ENCODE measurements at places on chromosomes 2 and 18.
A peak's percentile ranks its signal among the peaks of the same experiment; 100 is the strongest.

DNA sequence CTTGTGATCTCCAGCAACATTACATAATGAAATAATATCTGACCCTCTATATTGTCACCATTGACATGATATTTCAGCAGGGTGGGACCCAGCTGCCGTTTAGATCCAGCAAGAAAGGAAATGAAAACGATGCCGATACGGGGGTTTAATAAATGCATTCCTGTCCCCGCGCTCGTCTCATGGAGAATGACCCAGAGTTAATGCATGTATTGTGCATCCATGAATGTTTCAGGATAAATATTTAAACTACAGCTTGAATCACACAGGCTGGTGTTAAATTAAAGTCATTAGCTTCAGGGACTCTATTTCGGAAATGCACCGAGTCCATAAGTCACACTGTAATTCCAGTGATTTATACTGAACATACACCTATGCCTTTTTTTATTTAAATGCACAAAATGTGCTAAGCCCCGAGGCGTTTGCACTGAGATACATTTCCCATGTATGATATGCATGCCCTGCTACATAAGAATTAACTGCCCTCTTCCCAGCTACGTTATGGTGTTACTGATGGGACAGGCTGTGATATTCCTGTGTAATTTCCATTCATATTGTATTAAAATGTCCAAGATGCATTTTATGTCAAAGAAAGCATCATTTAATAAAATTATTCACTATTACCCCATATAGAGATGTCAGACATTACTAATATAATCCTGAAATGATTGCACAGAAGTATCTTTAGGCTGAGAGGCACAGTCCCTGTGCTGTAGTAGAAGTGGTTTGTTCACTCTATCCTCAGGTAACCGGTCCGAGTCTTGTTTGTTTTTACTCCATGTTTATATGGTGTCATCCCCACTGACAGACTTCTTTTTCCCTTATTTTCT is 109.3 kb upstream of the ZNF516 start:
- DNase-seq, result no peak

- no peak for DNase-seq
Measured at GRCh38 chr2:36650031-36650829, 46.3 kb upstream of the VIT start.

DNA sequence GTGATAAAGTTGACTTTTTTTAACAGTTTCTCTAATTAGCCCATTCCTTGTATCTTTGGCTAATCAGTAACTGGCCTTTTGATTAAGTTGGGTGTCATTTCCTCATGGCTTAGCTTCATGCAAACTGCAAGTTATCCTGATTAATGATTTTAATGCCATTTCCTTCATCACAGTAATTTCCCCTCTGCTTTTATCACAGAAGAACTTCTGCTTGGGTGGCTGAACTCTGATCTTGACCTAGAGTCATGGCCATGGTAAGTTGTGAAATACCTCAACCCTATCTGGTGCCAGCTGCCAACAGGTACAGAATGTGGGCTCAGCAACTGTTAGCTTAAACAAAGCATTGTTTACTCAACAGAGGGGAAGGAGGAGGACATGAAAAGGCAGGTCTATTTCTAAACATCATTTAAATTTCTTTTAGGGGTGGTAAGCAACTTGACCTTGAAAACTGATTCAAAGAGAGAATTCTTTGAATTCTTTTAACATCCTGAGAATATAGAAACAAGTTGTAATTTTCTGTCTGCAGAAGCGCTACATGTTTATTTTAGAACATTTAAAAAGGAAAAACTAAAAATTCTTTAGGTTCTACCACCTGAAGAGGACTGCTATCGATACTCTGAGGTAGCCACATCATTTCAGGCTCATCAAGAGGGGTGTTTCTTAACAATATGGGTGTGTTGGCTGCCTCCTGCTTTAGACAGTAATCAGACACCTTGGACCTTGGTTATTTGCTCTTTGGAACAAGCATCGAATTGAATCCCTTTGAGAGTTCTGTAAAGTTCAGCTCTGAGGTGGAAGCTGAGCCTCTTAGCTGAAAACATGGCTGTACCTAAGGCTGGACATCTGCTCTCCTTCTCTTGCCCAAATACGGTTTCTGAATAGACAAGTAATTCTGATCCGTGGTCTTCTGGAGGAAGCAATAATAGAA is 39.7 kb downstream of the ANXA4 start:
- DNase-seq, result no peak

GRCh38 chr18:6255116-6255705 is 159.5 kb downstream of the L3MBTL4 start:
- no peak for DNase-seq

DNA sequence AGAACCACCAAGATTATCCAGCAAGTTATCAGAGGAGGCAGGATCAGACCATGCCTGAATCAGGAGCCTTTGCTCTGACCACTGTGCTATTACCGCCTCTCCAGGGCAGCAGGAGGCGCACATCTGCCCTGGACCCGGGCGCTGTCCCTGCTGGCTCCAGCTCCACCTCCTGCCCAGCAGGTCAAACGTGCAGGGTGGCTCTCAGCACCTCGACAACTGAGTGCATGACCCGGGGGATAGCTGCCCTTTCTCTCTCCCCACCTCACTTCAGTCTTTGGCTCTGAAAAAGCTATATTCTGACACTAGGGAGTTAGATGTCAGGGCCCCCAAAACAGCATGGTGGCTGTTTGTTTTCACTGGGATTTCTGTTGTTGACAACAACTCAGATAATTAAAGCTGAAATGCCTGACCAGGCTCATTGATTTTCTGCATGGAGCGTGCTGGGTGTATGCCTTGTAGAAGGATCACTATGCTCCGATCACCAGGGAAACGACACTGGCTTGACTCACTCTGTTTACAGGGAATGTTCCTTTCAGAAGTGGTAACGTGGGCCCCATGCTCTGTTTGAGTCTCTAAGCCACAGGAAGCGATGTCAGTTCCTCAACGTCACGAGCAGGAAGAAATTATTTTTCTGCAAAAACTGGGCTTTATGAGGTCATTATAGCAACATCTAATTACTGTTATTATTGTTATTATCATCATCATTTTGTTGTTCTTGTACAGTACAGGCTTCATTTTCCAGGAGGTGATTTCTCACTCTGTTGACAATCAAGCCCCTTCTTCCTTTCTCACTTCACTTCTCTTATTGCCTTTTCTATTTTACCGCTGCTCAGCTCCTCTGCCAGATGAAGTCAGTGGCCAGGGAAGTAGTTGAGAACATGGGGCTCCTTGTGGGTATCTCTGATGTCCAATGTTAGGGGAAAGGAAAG is 125.6 kb downstream of the PLB1 start:
- DNase-seq, result peak; percentile 58

GRCh38 chr2:236912326-236913120 is 173.2 kb upstream of the COPS8 start:
- DNase-seq, result no peak

GRCh38 chr18:50721006-50721405 is 98.8 kb downstream of the MRO start:
- no peak for DNase-seq

DNA sequence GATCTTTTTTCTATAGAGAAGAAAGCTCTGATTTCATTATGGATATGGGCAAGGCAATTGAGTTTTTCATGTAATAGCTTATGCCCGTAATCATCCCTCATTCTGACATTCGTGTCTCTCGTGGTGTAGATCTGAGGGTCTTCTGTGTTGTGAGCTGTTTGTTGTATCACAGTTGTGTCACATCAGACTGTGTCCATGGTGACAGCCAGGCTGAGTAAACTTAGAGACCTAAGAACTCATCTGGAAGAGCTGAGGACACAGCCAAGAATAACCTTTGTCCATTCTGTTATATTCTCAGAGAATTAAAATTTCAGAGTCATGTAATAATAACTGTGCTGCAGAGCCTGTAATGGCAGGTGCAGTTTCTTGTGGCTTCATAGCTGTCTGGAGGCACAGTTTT is 116.5 kb downstream of the ATP9B start:
- DNase-seq, result no peak

- DNase-seq, result no peak
Measured at GRCh38 chr2:173165443-173166238, 90.0 kb downstream of the MAP3K20 start.

DNA sequence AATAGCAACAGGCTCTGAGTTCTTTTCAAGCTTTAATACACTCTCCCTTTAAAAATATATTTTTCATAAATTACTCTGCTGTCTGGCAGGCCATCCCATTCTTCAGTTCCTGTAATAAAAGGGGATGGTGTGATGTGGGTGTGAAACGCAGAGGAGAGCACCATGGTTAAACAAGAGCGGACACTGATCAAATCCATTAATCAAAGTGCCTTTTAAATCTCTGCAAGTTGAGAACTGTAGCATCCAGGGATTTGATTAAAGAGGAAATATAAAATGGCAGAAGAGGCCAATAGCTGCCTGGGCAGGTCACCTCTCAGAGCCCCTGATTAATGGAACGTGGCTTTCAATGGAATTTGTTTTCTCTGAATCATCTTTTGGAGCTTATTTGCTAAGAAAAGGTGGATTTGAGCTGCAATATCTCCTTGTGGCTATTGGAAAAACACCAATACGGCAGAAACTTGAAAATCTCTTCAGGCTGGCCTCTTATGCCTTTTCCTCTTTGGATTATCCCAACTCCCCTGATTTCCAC is 96.9 kb downstream of the ACTR3 start:
- DNase-seq, result no peak

GRCh38 chr2:236844711-236845110 is 241.0 kb upstream of the COPS8 start:
- DNase-seq, result no peak

DNA sequence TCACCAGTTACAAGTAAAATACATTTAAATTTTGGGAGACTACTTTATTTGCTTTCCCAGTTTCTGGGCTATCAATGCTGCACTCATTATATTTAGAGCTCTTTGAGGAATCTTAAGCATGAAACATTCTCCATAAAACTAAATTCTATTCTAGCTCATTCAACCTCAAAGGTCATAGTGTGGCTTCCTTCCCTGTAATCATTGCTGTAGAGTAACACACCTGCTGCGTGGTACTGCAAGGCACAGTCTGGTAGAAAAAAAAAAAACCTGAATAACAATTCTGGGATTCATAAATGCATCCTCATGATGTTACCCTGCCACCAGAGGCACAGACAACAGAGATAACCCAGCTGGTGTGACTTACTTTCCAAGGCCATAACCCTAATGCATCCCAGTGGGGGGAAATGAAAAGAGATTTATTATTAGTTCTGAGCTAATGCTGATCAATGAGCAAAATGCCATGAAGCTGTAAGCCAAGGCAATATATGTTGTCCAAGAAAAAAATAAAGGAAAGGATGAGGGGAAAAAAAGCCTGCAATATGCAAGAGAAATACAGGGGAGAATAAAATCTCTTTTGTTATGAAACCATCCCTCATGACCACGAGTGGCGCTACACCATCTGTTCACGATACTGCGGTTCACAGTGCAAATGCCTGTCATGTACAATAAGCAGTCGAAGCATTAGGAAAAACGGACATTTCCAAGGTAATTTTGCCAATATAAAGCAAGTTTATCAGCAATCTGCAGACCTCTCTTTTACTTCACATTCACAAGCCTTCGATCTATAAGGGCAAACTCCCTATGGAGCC is 1481.6 kb upstream of the PIK3C3 start:
- DNase-seq, result no peak

- DNase-seq, result no peak
Measured at GRCh38 chr2:67666386-67667053, 269.4 kb downstream of the ETAA1 start.

GRCh38 chr18:47260120-47260923 is 8.9 kb upstream of the SKOR2 start:
- DNase-seq, result peak; percentile 70

DNA sequence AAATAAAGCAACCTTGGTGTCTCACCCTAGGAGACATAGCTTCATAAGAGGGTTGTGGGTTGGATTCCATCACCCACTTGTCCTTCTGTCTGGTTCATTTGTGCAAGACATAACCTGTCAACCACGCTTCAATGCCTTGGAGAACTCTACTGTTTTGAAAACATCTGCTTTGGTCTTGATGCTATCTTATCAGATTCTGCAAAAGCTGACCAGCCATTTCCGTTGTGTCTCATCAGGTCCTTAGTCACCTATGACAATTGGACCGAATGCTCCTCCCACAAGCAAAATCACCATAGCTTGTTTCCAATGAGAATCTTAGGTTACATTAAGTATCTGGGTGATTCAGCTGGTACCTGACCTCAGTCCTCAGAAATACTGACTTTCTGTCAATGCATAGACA is 35.4 kb downstream of the STAT4 start:
- no peak for DNase-seq

GRCh38 chr18:74457725-74458421 is 765 bp upstream of the DIPK1C start:
- peak; percentile 78 for DNase-seq

DNA sequence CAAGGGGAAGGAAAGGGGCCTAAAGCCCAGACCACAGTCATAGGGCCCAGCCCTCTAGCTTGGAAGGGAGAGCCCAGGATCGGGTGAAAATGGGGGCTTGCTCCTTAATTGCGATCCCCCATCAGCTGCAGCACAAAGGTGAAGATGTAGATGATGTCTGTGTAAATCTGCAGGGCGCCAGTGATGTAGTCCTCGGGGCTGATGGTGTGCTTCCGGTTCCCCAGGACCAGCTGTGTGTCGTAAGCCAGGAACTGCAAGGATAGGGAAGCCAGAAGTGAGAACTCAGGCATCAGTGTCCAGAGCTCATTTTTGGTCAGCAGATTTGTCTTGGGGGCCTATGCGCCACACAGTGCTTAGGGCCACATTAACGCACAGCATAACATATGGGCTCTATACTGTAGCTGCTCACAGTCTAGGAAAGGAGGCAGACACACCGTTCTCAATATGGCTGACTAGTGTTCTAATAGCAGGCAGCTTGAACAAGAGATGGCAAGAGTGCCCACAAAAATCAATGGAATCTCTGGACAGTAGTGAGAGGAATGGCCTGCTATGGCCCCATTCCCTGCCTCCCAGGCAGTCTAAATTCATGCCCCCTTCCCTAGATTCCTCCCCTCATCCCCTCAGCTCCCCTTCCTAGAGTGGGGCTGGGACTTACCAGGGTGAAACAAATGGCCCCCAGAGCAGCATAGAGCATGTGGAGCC is 5.2 kb downstream of the PNKD start:
- DNase-seq, result no peak

DNA sequence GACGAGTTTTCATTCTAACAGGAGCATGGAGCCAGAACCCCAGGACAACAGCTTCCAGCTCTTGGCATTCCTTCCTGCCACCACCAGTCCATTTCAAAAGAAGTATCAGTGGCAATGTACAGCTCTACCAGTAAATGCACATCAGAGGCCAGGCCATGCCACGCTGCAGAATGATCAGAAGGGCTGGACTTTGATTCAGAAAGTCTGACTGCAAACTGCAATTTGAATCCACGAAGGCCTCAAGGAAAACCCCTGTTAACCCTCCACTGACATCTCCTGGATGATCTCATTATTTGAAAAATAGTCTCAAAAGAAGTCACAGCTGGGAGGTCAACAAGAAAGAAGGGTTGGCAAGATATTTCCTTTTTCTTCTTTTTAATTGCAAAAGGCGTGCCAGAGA is 119.2 kb downstream of the MYO5B start:
- DNase-seq, result no peak
